D341Med (cell line): ENCODE measurements at places on chromosomes 11 and 22.

DNA sequence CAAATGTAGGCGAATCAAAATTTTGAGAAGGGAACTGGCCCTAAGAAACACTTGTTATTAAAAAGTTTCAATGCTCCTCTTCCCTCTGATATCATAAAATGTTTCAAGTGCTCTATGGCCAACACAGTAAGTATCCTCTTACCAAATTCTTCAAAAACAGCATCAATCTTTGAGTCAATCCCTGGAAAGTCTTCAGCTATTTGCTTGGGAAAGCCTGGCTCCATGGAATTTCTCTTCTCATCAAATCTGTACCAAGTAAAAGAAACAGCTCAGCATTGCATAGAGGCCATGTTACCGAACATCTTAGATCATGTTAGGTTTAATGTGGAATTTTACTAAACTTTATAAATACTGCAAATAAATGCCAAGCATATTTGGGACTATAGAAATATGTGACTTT lies 6.3 kb downstream of the MMP3 start:
- no peak for DNase-seq

GRCh38 chr11:125170001-125170509 lies 5.5 kb downstream of the PKNOX2 start:
- no peak for DNase-seq

DNA sequence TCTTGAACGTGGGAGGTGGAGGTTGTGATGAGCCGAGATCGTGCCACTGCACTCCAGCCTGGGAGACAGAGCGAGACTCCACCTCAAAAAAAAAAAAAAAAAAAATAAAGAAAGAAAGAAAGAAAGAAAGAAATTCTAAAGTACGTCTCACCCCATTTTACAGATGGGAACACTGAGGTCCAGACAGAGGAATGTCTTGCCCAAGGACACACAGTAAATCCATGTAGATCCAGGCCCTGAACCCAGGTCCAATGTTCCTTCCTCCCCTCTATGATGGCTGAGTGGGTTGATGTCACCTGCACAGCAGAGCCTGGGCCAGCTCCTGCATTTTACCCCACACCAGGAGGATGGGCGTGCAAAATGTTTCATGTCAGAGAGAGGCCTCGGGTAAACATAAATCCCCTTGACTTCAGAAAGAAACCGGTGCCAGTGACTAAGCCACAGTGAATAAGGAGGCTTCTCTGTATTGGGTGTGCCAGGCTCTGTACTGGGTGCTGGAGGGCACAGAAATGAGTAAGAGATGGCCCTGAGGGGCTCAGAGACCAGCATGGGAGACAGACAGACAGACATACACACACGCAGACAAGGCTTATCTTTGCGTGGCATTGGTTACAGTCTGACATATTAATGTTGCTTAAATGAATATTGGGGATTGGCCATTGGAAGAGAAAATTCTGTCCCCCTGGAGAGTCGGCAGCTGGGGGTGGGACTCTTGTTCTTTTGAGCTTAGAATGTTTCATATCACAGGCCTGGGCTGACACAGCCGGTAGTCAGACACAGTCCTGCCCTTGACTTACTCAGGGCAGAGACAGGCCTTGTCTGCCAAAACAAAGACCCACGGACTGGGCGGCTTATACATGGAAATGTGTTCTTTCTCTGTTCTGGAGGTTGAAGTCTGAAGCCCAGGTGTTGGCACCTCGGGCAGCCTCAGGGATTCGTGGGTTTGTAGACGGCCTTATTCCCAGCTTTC lies 105.4 kb downstream of the MIAT start:
- DNase-seq, result no peak

- no peak for DNase-seq
These were observed 8.9 kb downstream of the HIRA start for GRCh38 chr22:19422440-19423301.

- DNase-seq, result no peak
These were observed 11.5 kb downstream of the ST13 start for GRCh38 chr22:40844951-40845350.

DNA sequence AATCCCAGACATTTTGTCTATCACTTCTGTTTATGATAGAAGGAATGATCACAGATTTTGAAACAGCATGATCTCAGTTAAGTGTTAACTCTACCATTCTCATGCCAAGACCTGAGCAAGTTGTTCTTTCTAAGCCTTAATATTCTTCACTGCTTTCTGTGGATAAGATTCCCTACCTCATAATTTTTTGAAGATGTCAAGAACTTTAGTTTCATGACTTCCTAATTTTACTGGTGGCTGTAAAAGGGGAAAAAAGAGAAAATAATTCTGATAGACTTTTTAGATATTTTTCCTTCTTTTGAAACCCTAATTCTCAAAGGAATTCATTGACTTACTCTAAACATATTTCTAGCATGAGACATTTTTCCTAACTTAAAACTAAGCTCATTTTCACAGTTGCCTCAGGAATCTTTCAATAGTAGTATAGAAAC lies 520.0 kb upstream of the LUZP2 start:
- no peak for DNase-seq

GRCh38 chr11:13837286-13837685 lies 125.2 kb upstream of the SPON1 start:
- DNase-seq, result no peak

DNA sequence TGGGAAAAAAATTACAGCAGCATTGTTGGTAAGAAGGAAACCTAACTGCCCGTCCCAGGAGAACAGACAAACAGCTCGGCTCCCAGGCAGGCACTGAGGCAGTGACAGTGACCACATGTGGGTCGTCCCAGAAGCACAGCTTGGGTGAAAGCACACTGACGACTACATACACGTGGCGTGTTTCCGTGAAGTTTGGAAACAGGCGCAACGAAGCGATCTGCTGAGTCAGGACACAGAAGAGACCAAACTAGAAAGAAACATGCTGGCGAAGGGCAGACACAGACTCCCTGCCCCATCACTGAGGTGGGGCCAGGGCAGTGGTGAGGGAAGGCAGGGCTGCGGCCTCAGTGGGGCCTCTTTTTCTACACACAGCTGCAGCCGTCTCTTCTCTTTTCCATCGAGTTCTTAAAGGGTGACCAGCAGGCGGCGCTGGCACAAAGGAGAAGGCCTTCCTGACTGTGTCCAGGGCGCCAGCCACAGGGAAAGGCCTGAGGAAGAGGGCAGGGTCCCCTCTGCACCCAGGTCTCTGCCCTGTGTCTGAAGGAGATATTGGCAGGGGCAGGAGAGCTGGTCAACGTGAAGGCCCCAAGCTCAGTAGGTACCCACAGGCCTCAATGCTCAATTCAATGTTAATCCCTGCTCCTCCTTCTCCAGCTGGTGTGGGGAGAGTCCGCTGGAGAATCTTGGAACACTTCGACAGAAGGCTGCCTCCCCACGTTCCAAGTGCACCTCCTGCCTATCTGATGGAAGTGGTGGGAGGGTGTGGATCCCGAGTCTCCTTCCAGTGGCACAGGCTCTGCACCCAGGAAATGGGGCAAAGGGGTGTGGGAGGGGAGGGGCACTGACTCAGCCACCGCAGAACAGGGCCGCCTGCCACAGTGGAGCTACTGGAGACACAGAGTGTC lies 19.9 kb downstream of the CARS1 start:
- peak; percentile 78 for DNase-seq

GRCh38 chr11:121514432-121515334 lies 61.9 kb upstream of the SORL1-AS1 start:
- DNase-seq, result no peak

GRCh38 chr11:125625225-125625629 lies 264 bp downstream of the CHEK1 start:
- DNase-seq, result no peak

- no peak for DNase-seq
These were observed 4.5 kb downstream of the TRIM29 start for GRCh38 chr11:120133216-120134105.

- DNase-seq, result no peak
These were observed 98.4 kb downstream of the TP53I11 start for GRCh38 chr11:44852159-44852747.

DNA sequence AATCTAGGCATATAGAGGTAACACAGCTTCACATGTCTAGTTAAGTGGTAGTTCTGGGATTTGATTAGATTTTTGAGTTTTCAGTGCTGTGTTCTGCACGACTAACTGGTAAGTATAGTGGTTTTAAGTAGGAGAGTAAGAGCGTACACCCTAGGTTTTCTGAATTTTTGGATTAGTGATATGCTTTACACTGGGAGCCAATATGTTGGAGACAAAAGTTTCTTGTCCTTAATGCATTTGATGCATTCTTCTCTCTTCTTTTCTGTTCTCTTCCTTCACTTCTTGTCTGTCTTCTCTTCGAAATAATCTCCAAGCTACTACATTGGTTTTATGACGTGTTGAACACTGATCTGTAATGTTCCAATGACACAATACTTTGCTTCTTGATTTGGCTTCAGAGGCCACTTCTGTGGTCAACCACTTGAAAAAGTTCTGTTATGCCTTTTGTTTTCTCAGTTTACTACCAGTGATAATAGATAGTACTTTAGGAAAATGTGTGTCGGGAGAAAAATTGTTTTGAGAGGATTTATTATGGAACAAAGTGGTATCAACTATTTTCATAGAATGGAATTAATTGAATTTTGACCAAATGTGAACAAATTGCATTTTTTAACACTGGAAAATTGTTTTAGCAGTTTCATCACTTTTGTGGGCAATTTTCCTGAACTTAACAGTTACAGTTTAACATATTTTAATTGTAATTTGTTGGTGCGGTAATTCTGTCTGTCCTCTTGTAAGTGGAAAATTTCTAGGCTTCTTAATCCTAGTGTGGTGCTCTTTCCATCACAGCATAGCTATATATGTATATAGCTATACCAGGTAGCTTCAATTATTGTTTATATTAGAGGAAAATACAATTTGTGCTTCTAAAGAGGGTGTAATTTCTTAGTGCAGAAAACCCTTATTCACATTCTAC lies 2.6 kb downstream of the PDE3B start:
- no peak for DNase-seq

GRCh38 chr11:73313652-73314051 lies 5.6 kb downstream of the ARHGEF17 start:
- DNase-seq, result no peak

GRCh38 chr11:20388096-20389055 lies 860 bp downstream of the PRMT3 start:
- no peak for DNase-seq

DNA sequence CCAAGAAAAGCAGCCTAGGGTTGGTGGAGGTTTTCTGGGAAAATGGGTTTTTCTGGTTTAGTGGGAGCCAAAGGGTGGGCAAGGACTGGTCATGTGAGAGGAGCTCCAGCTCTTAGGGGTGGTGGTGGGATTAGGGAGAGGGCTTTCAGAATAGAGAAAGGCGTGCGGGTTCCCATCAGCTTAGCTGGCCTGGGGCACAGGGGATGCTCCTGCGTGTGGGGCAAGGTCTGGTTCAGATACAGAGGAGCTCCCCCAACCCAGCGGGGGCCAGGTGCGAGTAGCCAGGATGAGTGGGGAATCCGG lies 644 bp downstream of the TMEM134 start:
- no peak for DNase-seq

- no peak for DNase-seq
These were observed 231.3 kb upstream of the B3GAT1 start for GRCh38 chr11:134643115-134644012.

DNA sequence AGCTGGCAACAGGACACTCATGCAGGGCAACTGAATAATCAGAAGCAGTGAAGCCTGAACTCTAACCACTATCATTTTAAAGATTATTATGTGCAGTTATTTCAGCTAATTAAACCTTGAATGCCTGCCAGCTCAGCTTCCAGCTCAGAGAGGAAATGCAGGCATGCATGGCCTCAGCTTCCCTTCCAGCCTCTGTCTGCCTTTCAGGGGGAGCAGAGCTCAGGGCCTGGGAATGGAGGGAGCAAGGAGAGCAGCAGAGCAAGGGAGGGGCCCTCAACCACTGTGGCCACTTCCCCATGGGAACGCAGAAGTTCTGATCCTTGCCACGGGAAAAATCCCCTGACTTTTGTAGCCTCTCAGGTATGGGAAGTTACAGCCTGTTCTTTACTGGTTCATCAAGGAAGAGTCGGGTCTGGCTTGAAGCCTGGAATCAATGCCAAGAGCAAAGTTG lies 32.5 kb upstream of the APLNR start:
- DNase-seq, result no peak

DNA sequence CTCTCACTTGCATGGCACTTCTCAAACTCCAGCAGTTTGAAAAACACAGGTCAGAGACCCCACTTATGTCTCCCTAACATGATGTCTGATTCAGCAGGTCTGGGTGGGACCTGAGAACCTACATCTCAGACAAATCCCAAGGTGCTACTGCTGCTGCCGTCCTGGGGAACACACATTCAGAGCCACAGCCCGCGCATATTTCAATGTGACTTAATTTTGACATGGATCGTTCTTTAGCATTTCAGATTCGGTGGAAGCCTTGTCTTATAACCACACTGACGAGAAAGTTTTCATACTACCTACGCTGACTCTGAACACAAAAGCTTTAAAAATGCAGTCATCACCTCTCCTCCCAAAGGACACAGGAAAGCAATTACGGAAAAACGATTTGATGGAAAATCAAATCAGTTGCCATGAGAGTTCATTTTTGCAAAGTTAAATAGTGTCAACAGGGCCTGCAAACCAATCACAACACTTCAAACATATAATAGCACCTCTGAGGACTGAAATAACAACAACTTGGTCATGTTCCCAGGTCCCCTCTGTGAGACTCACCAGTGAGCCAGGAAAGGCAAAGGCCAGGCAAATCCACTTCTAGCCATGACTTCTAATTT lies 132.6 kb downstream of the SHANK2 start:
- DNase-seq, result no peak

GRCh38 chr11:68020575-68020974 lies 9.9 kb upstream of the NDUFS8 start:
- no peak for DNase-seq

- DNase-seq, result peak; percentile 7
These were observed 13.5 kb upstream of the FTH1 start for GRCh38 chr11:61980783-61981541.

- DNase-seq, result peak; percentile 40
These were observed 9.4 kb upstream of the RNF185 start for GRCh38 chr22:31150615-31151014.

GRCh38 chr11:80559942-80560341 lies 1119.1 kb upstream of the TENM4 start:
- DNase-seq, result no peak

DNA sequence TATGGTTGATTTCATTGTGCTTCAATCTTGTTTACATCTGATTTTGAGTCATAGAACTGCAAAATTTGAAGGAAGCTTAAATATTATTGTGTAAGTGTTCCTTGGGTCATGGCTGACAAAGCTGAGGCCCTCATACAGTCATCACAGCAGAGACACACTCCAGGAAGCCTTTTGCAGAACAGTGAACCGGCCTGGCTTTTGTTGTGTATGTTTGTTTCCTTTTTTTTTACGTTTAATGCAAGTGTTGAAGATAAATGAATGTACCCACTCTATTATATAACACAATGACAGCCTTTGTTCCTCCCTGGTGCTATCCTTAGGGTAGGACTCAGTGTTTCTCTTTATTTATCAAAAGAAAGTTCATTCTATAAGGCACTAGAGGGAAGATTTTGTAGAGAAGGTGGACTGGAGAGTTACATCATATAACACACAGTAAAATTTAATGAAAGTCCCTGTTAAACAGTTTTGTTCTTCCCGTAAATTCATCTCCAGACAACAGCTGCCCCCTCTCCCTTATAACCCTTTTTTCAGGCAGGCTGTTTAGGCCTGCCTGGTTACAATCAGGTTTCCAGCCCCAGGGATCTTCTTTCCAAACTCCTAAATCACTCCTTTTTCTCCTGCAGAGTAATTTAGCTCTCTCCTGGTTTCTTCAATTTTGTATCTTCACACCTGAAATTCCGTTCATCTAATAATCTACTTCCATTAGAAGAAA lies 34.3 kb upstream of the CSTF3 start:
- no peak for DNase-seq

- peak; percentile 1 for DNase-seq
These were observed 62.2 kb upstream of the ADA2 start for GRCh38 chr22:17281440-17281841.
